ENCODE measurements at places on chromosomes 13 and 19. TPM values are rescaled to one million over a fixed set of nuclear protein-coding genes. Genes with fewer than 3 reads are reported as not detected.

Gene RFPL4A
- polyA plus RNA-seq, result 0.16 TPM

GRCh38 chr19:15501596-15501995 is 6.7 kb upstream of the CYP4F22 start:
- no peak for DNase-seq

DNA sequence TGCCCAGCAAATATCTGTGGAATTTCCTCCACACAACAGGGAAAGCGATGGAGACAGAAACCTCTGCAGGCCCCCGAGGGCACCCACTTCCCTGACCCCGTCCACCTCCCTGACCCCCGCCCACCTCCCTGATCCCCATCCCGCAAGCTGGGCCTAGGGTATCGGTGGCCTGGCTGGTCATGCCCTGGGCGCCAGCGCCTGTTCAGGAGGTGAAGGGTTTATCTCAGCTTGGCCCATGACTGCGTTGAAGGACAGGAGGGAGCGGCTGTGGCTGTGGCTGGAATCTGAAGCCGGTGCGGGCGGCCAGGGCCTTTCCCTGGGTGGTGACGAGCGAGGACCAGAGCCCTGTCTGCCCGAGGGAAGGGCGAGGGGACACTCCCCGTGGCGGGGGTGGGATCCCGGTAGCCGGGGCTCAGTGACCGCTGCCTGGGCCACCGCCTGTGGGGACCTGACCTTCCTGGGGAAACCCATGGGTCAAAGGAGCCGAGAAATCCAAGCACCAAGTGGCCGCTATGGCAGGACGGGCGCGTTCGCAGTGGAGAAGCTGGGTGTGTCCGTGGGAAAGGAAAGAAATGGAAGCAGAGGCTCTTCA is 20.7 kb downstream of the GAS6 start:
- no peak for DNase-seq

GRCh38 chr19:29115181-29115580 is 97.8 kb downstream of the UQCRFS1 start:
- DNase-seq, result no peak

DNA sequence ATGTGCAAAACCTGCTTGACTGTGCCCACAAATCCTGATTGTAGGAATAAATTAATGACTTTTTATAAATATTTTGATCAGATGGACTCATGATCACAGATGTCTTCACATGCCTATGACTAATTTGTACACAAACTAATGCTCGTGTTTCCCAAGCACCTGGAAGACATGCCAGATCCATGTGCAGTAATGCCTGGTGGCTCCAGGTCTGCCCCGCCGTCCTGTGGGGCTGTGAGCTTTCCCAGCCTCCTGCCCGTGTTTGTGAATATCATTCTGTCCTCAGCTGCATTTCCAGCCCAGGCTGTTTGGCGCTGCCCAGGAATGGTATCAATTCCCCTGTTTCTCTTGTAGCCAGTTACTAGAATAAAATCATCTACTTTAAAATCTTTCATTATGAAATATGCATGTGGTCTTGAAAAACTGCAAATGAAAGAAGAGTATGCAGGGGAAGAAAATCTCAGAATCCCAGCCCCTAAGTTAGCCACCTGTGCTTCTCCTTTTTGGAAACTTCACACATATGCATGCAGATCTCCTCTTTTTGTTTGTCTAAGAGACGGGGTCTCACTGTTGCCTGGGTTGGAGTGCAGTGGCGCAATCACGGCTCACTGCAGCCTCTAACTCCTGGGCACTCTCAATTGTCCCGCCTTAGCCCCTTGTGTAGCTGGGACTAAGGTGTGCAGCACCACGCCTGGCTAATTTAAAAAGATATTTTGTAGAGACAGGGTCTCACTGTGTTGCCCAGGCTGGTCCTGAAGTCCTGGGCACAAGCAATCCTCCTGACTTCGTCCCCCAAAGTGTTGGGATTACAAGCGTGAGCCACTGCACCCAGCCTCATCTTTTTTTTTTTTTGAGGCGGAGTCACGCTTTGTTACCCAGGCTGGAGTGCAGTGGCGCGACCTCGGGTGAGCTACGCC is 6.2 kb downstream of the RPL28 start:
- no peak for DNase-seq

All from left renal cortex interstitium (tissue), 4 donors.